ENCODE measurements at places on chromosomes 7 and 10. TPM values are rescaled to one million over a fixed set of nuclear protein-coding genes. Genes with fewer than 3 reads are reported as not detected.

The ZNF117 gene
- total RNA-seq, result 3.5 TPM

DNA sequence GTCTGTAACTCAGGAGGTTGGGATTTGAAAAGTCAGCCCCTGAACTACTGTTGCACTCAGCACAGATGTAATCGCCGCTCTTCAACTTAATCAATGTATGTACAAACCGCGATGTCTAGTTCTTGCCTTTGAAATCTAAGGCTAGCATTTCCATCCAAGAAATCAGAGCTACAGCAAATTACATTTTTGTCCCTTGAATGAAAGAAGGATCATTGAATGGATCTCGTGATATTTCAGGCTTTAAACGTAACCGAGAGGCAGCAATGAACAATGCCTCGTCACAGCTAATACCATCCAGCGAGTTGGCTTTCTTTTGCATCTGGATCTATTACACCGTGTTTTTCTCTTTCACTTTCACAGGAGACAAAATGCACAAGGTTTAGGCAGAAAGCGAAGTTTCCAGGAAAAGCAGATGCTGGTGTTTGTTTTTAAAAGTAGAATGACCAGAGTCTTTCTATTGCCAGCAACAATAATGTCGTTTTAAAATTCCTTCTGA is 5.5 kb downstream of the SKIDA1 start:
- peak overlapping the region; percentile 21 for H3K27ac ChIP-seq
- H3K36me3 ChIP-seq, result no peaks in the 10 kb centered on the region
- peak overlapping the region; percentile 65 for H3K4me3 ChIP-seq
- DNase-seq, result no peak
- H3K4me1 ChIP-seq, result peaks cover 44% of the 10 kb centered on the region

DNA sequence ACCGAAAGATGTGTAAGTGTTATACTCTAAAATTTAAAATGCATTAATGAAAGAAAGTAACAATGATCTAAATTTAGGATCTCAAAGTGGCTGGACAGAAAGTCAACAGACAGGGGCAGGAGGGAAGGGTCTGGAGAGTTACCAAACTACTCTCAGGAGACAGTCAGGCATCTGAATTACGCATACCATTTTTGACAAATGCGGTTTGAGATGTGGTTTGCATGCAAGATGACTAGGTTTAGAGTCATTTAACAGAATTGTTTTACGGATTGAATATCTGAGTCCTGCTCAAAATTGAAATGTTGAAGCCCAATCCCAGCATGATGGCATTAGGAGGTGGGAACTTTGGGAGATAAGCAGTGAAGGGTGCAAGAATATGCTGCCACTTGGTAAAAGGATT is 314.1 kb downstream of the WDR11 start:
- DNase-seq, result no peak
- no peak overlapping the region for H3K4me3 ChIP-seq
- no peaks in the 10 kb centered on the region for H3K4me1 ChIP-seq
- no peaks in the 10 kb centered on the region for H3K27me3 ChIP-seq
- no peaks in the 10 kb centered on the region for H3K36me3 ChIP-seq

The PDE6C gene
- total RNA-seq, result not detected

- H3K4me1 ChIP-seq, result peaks cover 2% of the 10 kb centered on the region
- DNase-seq, result no peak
- no peaks in the 10 kb centered on the region for H3K36me3 ChIP-seq
- no peak overlapping the region for H3K4me3 ChIP-seq
- H3K27me3 ChIP-seq, result no peaks in the 10 kb centered on the region
Observed at GRCh38 chr10:51602326-51602725, 97.1 kb downstream of the CSTF2T start.
